Muscle of leg (tissue), 16 donors: ENCODE measurements at places on chromosomes 16 and 17. TPM values are rescaled to one million over a fixed set of nuclear protein-coding genes. Genes with fewer than 3 reads are reported as not detected.
A peak's percentile ranks its signal among the peaks of the same experiment; 100 is the strongest.

GRCh38 chr16:58417600-58417999, 25.3 kb downstream of the GINS3 start:
- DNase-seq, result no peak

The MTMR4 gene
- 22.3 TPM for total RNA-seq

DNA sequence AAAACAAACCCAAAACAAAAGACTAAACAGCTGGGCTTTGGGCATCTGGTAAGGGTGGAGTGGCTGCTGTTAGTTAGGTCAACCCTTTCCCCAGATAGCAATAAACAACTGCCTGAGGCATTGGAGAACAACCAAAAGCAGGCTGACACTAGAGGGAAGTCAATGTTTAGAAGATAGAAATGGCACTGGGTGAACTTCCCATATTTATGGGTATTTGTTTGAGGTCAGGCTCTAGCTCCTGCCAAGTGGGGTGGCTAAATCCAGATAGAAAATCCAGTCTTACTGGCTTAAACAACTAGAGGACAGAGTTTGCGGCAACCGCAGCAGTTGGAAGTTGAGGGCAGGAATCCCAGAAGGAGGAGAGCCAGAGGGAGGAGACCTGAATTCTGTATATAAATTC, 79.4 kb downstream of the SDK2 start:
- peak; percentile 29 for DNase-seq

DNA sequence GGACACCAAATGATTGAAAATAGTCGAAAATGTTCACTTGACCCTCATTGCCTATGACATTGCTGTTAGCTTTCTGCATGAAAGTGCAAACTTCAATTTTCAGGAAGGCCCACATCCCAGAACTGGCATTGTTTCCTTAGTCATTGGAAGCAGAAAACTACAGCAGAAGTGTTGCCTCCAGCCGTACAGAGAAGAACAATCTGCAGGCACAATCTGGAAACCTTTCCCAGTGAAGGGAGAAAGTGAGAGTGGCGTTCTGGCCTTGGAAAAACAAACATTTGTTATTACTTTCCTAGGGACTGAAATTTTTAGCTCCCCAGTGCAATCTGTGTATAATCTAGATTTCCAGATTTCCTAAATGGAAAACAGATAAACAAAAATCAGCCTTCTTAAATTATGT, 529.5 kb upstream of the RBFOX1 start:
- DNase-seq, result peak; percentile 2

- DNase-seq, result peak; percentile 66
Measured at GRCh38 chr16:57648125-57648524, 19.7 kb downstream of the ADGRG1 start.

DNA sequence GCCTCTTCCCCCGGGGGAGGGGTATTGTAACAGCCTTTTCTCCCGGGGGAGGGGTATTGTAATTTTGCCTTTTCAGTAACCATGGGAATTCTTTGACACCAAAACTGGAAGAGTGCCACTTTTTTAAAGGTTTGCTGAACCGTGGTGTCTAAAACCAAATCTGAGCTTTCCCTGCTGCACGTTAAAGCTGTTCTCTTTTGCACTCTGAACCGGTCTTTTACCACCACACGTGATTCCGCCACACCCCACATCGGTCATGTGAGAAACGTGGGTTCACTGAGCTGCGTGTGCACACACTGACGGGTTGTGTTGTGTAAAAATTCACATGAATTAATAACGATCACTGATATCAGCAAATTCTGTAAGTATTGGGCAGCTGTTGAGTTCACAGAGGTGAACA, 9.2 kb upstream of the ACSF3 start:
- no peak for DNase-seq

- DNase-seq, result no peak
Measured at GRCh38 chr17:78697554-78698343, 84.3 kb downstream of the CYTH1 start.

GRCh38 chr17:15883617-15884111, 61.3 kb upstream of the ADORA2B start:
- no peak for DNase-seq

- DNase-seq, result no peak
Measured at GRCh38 chr17:18107971-18108370, 585 bp upstream of the MYO15A start.

The ZNF385C gene
- 2.8 TPM for total RNA-seq

GRCh38 chr17:43818966-43819365, 14.0 kb downstream of the MPP3 start:
- no peak for DNase-seq

GRCh38 chr17:6439951-6440350, 4.3 kb upstream of the PIMREG start:
- DNase-seq, result no peak

- peak; percentile 65 for DNase-seq
Measured at GRCh38 chr17:58083491-58084316, 485 bp downstream of the DYNLL2 start.

GRCh38 chr17:67477687-67478086, 100.6 kb downstream of the PITPNC1 start:
- no peak for DNase-seq

DNA sequence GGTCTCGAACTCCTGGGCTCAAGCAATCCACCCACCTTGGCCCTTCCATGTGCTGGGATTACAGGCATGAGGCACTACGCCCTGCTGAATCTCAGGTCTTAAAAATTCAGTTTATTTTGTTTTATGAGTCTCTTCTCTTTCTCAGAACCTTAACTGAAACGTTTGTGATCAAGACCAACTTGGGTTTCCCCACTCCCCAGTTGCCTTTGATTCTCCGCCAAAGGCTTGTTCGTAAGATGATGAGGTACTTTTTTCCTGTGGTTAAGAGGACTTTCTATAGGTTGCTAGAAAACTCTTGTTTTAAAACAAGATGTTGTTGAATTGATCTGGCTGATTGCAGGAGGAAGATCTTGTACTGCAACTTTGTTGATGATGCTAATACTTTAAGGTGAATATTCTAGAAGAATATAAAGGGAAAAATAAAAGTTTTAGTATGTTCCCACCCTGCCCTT, 11.7 kb downstream of the ABCC1 start:
- DNase-seq, result peak; percentile 20

- DNase-seq, result no peak
Measured at GRCh38 chr16:57795431-57795878, 6.8 kb downstream of the KIFC3 start.

DNA sequence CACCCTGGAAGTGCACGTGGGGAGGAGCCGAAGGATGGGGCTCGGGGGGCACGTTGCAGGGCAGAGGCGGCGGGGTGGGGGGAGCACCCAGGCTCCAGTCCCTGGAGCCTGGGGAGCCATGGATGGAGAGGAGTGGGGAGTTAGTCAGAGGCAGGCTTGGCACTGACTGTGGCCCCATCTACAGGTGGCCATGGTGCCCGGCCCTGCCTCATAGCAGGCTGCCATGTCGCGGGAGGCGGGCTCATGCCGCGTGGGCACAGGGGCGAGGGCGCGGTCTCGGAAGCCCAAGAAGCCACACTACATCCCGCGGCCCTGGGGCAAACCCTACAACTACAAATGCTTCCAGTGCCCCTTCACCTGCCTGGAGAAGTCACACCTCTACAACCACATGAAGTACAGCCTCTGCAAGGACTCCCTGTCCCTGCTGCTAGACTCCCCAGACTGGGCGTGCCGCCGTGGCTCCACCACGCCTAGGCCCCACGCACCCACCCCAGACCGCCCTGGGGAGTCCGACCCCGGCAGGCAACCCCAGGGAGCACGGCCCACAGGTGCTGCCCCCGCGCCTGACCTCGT, 3.0 kb downstream of the PRR35 start:
- DNase-seq, result no peak

GRCh38 chr16:67481561-67482232, 740 bp upstream of the ATP6V0D1 start:
- peak; percentile 54 for DNase-seq

The NUPR1 gene
- 40.3 TPM for total RNA-seq

- DNase-seq, result no peak
Measured at GRCh38 chr17:82582213-82582612, 62.7 kb downstream of the FOXK2 start.

DNA sequence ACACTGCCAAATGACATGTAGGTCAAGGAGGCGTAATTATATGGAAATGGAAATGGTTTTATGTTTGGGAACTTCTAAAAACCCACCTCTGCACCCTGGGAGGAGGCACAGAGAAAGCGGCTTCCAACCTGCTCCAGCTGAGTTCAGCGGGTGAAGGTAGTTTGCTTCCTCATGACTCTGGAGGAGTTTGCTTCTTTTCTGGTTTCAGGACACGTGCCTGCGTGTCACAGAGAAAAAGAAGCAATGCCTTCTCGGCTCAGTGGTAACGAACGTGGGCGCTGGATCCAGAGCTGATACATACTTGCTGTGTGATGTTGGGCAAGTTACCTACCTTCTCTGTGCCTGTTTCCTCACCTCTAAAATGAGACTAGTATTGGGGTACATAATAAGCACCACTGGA, 22.1 kb downstream of the GPR139 start:
- DNase-seq, result no peak

The CD68 gene
- total RNA-seq, result 15.7 TPM

- no peak for DNase-seq
Measured at GRCh38 chr16:85445779-85446222, 167.3 kb upstream of the GSE1 start.

The KLHL10 gene
- total RNA-seq, result 0.09 TPM

GRCh38 chr16:74999609-75000480, 1.0 kb downstream of the ZNRF1 start:
- DNase-seq, result peak; percentile 62

DNA sequence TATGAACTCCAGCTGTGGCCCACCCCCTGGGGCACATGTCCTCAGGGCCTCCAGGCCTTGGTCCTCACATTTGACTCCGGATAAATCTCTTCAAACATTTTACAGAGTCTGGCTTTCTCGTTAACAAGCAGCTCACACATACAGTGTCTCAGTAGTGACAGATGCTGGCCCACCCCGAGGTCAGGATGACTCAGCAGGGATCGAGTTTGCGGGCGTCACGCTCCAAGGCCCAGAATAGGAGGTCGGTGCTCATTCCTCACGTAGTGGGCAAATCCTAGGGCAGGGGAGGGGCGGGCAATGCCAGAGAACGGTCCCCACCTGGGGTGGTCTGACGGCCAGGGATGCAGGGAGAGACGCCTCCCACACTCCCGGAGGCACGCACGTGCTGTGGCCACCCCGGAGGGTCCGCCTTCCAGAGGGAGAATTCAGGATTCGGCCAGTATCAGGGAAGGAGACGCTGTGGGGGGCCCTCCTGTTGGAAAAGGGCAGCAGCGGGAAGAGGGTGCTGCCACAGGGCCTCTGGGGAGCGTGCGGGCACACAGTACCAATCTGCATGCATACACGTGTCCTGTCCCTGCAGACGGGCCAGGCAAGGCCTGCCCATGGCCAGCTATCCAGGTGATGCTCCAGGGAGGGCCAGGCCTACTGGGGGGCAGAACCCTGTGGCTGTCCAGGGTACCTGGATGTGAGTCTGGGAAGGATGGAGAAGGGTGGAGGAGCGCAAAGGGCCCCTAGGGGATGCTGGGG, 8.6 kb downstream of the SLC7A5 start:
- DNase-seq, result peak; percentile 72

GRCh38 chr17:33697557-33697956, 404.5 kb upstream of the ASIC2 start:
- DNase-seq, result no peak

DNA sequence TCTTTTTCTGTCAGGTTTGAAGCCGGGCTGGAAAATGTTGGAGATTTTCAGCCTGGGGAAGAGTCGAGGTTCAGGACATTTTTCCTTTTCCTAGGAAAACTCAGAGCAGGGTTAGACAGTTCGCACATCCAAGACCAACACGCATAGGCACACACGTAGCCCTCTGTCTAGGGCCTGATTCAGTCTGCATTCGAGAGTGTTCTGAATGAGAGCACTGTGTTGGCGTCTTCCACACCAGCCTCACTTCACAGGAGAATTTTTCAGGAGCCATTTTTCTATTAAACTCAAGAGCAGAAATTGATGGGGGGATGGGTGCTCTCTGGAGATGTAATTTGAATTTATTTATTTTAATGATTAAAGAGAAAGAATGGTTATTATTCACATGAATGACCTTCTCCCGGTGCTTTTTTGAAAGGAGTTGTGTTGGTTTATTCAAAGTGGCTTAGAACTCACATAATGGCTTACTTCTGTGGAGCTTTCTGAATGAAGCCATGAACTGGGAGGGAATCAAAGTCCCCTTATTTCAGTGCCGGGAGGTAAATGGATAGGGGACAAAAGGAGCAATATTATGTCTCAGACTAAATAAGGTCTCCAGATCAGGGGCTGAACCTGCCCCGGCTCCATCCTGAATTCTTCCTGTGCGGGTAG, 194.3 kb downstream of the CCDC182 start:
- no peak for DNase-seq

- no peak for DNase-seq
Measured at GRCh38 chr16:84986102-84986501, 25.2 kb downstream of the ZDHHC7 start.

GRCh38 chr17:68903286-68903685, 51.9 kb downstream of the ABCA8 start:
- peak; percentile 67 for DNase-seq

DNA sequence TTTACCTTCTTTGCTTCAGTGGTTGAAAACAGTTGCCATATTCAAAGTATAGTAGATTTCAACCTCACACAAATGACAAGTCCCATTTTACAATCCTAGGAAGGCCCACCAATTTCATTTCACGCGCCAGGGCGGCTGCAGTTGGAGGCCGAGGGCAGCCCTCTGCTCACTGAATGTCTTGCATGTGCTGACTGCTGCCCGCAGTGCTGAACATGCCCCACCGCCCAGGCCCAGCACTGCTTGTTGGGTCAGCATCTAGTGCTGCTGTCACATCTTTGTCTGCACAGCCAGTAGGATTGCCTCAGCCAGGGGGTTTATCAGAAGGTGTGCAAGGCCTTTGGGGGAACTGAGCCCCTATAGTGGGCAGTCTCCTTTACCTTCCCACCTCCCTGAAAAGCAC, 11.5 kb downstream of the SMCR8 start:
- DNase-seq, result no peak

DNA sequence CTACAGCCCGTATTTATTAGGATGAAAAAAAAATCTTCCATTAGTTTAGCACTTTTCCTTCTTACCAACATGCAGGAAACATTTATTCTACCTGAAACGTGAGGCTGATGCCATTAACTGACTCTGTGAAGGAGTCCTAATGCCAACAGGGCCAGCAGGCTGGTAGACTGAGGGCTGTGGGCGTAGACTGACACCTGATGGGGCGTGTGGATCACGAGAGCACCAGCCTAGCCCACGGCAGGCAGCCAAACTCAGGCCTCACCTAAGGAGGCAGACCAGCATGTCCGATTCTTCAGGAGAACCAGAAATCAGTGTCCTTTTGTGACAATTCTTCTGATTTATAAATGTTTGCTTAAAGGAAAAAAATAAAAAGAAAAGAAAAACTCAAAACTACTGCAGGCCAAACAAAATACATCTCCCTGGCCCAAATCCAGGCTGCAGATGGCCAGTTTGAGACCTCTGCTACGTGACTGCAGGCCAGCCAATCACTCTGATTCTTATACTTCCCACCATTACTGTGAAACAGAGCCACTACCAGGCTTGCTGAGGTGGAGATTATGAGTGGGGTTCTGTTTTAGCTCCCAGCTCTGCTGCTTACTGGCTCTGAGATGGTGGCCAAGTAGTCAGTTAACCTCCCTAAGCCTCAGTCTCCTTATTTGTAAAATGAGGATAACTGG, 66.5 kb downstream of the GNAO1 start:
- peak; percentile 87 for DNase-seq

The PHOSPHO1 gene
- total RNA-seq, result 7.5 TPM
